Stimulated activated CD8-positive, alpha-beta memory T cell treated with anti-CD3 and anti-CD28 coated beads, Interleukin-2, amount 100 ng/mL, for 48 hours (primary cell): ENCODE measurements at places on chromosomes 13 and 19.

DNA sequence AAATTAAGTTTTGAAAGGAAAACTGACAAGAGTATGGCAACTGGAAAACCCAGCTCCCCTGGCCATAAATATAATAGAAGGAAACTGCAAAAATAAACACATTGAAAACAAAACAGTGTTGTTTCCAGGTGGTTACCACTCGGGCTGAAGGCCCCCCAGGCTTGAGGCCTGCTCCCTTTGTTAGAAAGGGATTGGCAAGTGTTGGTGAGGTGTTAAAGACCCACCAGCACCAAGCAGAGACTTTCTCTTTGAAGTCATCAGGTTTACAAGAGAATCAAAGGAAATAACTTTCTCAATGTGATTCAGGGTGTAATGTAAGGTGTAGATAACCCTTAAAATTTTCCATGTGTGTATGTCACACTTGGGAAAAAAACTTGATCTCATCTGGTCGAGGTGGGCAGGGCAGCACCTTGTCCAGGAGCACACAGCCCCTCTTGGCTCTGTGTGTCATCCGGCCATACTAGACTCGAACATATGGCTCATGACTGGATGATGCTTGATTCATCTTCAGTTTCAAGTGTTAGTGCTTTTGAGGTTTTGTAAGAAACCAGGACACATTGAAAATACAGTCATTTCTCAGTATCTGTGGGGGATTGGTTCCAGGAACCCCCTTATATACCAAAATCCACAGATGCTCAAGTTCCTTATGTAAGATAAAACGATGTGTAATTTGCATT, 7.8 kb downstream of the ACTN4 start:
- no peak for DNase-seq

- DNase-seq: no peak
Measured at GRCh38 chr13:25973576-25973975, 78.2 kb downstream of the SHISA2 start.

- DNase-seq: no peak
Measured at GRCh38 chr19:13014101-13014920, 19.0 kb downstream of the NFIX start.

DNA sequence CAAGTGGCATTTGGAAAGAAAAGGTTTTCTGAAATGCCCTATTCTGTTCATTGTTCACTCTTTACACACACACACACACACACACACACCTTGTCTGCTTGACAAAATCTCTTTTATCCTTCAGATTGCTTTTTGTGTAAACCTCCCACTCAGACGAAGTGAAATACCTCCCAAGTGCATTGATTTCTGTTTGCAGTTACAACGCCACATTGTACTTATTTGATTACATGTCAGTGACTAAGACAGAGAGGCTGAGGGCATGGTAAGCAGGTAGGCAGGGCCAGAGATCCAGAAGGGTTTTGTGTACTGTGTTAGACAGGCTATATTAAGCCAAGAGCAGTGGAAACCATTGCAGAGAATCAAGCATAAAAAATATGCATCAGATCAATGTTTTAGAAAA, 561.8 kb downstream of the GPC6 start:
- no peak for DNase-seq

- DNase-seq: no peak
Measured at GRCh38 chr13:98873377-98874028, 104.4 kb downstream of the DOCK9 start.

- peak; percentile 93 for DNase-seq
Measured at GRCh38 chr19:5803752-5804515, 933 bp upstream of the NRTN start.

DNA sequence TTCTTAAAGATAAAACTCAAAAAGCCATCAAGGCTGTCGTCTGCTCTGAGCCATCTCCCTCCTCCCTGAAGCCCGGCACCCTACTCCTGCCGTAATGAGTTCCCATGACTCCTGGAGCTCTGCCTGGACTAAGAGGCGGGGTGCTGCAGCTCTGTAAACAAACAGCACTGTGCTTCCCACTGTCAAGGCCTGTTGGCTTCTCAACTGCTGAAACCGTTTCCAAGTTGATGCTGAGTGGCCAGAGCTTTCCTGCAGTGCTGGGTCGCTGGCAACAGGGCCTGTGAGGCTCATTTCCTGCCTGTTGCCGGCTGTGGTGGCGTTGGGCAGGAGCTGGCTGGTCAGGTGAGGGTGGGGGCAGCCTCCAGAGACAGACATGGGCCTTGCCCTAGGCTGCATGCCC, 26.7 kb upstream of the ISYNA1 start:
- DNase-seq: no peak

GRCh38 chr19:45040059-45040771, 1.4 kb downstream of the CLASRP start:
- no peak for DNase-seq

DNA sequence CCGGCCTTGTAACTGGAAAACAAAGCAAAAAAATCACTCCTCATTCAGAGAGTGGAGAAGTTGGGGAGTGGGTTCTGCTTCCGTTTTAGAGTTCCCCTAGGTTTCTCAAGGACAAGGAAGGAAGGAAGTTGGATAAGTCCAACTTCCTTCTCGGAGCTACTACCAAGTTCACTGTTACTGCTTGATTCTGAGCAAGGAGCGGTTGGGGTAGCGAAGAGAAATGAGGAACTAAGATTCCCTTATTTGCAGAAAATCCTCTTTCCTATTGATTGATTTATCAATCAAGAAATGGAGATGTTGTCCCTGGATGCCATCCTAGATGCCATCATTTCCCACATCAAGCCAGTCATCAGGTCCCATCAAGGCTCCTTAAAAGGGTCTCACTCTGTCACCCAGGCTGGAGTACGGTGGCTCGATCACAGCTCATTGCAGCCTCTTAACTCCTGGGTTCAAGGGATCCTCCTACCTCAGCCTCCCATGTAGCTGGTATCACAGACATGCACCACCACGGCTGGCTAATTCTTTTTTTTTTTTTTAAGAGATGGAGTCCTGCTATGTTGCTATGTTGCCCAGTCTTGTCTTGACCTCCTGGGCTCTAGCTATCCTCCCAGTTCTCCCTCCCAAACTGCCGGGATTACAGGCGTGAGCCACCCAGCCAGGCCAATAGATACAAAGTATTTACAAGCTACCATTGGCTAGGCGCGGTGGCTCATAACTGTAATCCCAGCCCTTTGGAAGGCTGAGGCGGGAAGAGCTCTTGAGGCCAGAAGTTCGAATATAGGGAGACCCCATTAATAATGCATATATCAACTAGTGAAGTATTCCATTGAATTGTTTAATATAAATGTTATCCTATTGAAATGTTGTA, 809 bp upstream of the B9D2 start:
- DNase-seq: no peak

GRCh38 chr19:4441994-4442818, 15.4 kb downstream of the UBXN6 start:
- DNase-seq: no peak

GRCh38 chr13:51844862-51845573, at the start of gene TMEM272:
TSS of gene TMEM272 (minus strand) at chr13:51845177. CDS start at chr13:51838530, 6,647 bp downstream.
- peak; percentile 52 for DNase-seq

DNA sequence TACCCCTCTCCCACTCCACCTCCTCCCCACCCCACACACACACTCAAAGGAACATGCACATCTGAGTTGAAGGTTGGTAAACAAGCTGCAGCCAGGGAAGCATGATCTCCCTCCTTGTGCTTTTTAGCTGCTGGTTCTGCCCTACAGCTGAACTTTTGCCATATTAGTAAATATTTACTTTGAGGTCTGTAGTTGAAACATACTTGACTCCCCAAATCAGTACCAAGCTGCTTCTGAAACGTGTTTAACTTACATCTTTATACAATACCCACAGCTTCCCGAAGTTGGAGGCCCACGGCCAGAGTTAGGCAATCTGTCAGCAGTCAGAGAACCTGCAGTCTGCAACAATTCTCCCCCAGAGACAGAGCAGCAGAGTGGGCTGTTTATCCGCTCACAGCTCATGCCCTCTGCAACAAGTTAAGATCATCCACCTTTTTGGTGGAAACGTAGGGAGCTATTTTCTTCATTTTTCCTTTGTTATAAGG, 1.5 kb upstream of the PCDH20 start:
- no peak for DNase-seq

GRCh38 chr19:8262431-8262830, 45.7 kb downstream of the CD320 start:
- no peak for DNase-seq

GRCh38 chr13:78657699-78658629, 991 bp downstream of the OBI1 start:
- no peak for DNase-seq

DNA sequence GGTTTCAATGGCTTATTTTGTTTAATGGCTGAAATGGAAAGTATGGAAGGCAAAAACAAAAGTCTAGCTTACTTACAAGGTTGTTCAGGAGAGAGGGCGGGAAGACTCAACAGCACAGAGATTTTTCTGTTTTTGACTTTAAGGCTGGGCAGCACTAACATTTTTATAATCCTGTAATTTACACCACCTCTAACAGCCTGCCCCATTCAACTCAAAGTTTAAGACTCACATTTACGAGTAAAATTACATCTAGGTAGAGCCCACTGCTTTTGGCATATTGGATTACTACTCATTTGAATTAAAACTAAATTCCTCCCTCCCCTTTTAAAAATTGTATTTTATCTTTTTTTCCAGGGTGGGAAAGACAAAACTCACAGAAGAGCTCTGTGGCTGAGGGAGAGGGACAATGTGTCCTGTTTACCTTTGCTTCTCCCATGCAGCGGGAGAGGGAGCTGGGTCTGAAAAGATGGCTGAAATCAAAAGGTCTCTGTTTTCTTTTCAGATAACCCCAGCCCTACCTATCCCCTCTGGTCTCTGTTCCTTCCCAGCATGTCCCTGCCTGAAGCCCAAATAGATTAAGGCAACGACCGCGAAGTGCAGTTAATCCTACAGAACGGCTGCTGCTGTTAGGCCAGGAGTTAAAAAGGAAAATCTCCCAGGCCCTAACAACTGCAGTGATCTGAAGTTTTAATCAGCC, 6.6 kb downstream of the EFNB2 start:
- no peak for DNase-seq

DNA sequence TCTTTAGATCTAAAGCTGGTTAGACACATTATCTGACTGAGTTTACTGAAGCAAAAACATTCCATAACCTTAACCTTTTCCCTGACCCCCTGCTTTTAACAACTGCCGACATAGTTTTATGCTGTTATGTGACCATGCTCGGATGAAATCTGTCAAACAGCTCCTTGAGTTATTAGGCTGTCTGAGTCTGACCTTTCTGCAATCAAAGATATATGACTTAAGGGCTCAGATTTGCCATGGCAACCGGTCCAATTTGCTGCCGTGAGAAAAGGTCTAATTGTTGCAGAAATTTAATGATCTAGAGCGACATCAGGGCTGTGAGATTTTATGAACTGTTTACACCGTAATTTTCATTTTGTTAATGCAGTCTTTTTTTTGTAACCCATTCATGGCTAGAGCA, 61.8 kb downstream of the URI1 start:
- no peak for DNase-seq

GRCh38 chr13:58376775-58377174, 745.2 kb downstream of the PCDH17 start:
- no peak for DNase-seq

DNA sequence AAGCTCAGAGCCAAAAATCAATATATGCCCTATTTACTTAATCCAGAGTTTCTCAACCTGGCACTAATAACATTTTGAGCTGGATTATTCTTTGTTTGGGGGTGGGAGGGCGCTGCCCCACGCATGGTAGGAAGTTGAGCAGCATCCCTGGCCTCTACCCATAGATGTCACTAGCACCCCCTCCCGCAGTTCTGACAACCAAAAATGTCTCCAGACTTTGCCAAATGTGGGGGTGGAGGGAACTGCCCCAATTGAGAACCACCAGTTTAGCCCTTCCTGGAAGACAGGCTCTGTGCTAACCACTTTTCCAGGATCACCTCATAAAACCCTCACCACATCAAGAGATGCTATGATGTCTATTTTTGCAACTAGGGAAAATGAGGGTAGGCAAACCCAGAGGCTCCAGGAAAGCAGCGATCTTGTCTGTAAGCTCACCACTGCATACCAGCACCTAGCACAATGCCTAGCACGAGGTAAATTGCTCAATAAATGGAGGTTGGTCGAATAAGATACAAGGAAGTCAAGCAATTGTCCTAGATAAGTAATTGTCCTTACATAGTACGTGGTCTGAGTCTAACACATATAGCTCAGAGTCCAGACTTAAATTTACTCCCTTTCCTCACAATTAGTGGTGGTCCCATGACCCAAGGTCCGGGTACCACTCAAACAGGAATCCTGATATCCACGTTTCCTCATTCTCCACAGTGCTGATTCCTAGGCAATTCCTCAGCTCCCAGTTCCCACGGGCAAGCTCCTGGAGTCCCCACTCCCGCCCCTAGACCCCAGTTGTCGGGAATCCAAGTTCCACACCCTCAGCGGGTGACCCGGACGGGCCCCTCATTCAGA, 892 bp downstream of the TRIR start:
- peak; percentile 35 for DNase-seq

- DNase-seq: peak; percentile 80
Measured at GRCh38 chr19:13172346-13173138, 22.3 kb downstream of the IER2 start.

- DNase-seq: no peak
Measured at GRCh38 chr13:23993680-23993985, 96.3 kb upstream of the C1QTNF9B start.

DNA sequence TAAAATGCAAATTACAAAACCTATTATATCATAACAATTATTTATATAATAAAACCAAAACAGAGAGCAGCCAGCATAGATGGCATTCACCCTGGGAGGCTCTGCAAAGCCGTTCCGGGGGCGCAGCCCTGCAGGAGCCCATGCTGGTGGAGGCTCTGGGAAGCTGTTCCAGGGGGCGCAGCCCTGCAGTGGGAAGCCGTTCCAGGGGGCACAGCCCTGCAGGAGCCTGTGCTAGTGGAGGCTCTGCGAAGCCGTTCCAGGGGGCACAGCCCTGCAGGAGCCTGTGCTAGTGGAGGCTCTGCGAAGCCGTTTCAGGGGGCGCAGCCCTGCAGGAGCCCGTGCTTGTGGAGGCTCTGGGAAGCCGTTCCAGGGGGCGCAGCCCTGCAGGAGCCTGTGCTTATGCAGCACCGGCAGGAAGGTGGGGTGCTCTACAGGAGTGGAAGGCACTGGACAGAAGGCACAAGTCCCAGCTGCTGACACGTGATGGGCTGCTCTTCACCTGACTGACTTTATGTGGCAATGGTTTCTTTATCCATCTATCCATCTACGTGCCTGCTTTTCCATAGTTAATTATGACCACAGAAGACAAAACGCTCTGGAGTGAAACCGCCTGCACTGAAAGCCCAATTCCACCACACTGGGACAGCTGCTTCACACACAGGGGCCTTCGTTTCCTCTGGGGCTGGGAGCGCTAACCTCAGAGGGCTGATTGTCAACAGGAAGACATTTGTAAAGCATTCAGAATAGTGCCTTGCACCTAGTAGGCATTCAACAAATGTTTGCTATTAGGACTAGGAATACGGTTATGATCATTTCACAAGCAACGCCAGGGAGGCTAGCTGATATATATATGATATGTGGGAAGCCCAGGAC, 23.7 kb downstream of the PCID2 start:
- DNase-seq: no peak

- no peak for DNase-seq
Measured at GRCh38 chr13:86581706-86582105, 782.5 kb upstream of the SLITRK6 start.

- peak; percentile 50 for DNase-seq
Measured at GRCh38 chr19:48390188-48391099, 907 bp downstream of the KDELR1 start.
